ENCODE measurements at places on chromosomes 16 and 17.

- peak; percentile 24 for DNase-seq
Measured at GRCh38 chr17:28916302-28916934, 13.5 kb upstream of the DHRS13 start.

DNA sequence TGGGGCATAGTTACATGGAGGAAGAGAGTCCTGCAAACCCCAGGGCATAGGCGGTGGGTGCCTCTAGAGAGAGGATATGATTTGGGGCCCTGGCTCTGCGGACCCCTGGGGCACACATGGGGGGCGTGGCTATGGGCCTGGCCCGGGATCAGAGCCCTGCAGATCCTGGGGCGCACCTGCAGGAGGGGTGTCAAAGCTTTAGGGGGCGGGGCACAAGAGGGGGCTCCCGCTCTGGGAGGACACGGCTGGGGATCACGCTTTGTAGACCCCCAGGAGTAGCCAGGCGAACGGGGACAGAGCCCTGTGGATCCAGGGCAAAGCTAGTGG, 497 bp downstream of the BCL7C start:
- DNase-seq: no peak

GRCh38 chr17:8563981-8564602, 66.4 kb downstream of the MYH10 start:
- no peak for DNase-seq

- DNase-seq: peak; percentile 68
Measured at GRCh38 chr17:7844292-7845154, 10.3 kb upstream of the TMEM88 start.

DNA sequence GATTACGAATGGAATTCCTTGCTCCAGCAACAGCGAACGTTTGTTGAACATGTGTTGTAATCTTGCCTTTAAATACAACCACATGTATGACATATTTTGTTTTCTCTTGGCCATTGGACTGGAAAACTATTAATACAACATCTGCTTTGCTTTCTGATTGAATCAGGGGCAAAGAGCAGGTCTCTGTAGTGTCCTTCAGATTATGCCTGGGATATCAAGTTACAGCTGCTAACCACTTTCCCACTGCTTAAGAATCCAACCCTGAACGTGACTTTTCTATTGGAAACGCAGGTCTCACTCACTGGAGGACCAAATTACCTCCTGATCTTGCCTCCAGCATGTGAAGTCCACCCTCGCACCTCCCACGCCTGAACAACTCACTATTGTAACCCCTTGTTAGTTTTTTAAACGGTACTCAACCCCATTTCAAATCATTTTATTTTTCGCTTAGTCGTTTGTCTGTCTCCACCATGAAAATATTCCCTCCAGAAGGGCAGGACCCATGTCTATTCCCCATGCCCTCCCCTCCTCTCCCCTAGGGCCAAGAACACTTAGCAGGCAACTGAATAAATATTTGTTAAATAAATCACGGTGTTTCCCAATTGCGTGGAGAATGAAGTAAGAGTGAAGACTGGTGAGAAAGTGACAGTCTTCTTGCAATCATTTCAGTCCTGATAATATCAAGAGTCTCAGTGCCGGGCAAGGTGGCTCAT, 57.4 kb upstream of the MRTFB start:
- DNase-seq: no peak

DNA sequence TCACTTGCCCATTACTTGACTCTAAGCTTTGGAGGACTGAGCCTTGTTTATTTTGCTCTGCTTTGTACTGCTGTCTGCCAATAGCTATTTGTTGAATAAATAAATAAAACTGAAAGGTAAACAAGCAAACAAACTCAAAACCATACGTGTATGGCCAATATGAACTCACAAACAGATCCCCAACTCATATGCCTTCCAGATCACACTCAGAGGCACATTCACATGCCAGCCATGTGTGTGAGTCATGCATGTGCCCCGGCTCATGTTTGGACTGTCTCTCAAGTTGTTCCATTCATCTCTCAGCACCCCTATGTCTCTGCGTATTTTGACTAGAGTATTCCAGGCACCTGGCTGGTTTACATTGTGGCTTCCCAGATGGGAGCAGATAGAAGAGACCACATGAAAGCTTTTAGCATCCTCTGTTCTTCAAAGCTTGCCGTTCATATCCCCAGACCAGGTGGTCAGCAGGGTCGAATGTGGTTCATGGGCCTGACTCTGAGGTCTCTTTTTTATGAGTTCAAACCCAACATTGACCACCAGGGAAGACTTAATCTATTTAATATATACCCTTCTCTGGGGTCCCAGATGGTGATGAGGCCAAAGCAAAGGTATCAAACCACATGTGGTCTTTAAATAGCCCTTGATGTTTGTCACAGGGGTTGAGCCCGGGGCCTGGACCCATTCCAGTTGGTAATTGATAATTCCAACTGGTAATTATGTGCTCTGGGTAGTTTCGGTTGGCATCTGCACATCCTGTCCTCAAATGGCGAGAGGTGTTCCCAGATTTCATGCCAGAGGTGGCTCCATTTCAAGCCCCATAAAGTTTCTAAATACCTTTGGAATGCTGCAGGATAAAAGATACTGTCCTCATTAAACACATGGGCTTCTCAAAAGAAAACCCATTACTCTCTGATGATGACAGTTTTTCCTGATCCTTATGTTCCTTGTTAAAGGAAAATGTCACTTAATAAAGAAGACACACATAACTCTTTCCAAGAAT, 287.3 kb upstream of the MAF start:
- DNase-seq: no peak

DNA sequence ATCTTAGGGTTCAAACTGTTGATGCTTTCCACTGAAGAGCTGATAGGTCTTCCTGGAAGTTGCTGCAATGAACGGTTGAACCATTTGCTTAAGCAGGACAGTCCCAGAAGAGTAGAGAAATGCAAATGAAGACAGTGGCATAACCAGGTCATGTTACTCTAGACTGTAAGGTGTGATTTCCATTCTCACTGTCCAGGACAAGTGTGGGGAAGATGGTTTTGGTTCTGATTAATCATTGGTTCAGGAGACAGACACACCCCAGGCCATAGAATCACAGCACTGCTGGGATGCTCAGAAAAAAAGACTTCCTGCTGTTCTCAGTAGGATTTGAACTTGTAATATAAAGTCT, 34.8 kb upstream of the XYLT2 start:
- DNase-seq: no peak

DNA sequence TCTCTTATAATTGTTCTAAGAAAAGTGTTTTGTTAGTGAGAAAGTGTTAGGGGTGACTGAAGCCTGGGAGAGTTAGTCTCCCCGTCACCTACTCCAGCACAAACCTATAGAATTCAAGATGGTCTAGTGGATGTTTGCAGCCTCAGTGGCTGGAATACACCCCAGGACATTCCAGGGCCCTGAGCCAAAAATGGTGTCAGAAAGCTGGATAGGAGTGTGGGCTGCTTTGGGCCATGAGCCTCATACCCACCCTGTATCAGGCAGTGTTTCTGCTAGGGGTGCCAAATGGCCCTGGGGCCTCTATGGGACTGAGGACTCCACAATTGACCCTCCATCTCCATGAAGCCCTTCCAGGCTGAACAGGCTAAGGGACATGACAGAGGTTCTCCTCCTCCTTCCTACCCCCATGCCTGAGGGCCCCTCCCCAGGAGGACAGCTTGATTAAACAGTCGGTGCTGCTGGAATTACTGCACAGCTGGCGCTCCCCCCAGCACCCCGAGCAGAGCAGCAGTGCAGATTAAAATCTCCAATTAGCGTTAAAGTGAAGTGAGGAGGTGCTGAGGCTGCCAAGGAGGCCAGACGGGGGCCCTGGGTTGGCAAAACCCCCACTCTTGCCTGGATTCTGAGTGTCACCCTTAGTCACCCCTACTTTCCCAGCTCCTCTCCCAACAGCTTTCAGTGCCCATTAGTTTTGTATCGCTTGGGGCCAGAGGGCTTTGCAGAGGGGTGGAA, 59.1 kb downstream of the NEUROD2 start:
- DNase-seq: no peak

GRCh38 chr17:35011671-35012216, 31.4 kb downstream of the LIG3 start:
- no peak for DNase-seq

GRCh38 chr17:8341456-8341855, 1.8 kb downstream of the ODF4 start:
- no peak for DNase-seq

GRCh38 chr16:67865318-67865717, 7.5 kb upstream of the EDC4 start:
- DNase-seq: no peak

- no peak for DNase-seq
Measured at GRCh38 chr17:80769936-80770625, 221.6 kb upstream of the CHMP6 start.

DNA sequence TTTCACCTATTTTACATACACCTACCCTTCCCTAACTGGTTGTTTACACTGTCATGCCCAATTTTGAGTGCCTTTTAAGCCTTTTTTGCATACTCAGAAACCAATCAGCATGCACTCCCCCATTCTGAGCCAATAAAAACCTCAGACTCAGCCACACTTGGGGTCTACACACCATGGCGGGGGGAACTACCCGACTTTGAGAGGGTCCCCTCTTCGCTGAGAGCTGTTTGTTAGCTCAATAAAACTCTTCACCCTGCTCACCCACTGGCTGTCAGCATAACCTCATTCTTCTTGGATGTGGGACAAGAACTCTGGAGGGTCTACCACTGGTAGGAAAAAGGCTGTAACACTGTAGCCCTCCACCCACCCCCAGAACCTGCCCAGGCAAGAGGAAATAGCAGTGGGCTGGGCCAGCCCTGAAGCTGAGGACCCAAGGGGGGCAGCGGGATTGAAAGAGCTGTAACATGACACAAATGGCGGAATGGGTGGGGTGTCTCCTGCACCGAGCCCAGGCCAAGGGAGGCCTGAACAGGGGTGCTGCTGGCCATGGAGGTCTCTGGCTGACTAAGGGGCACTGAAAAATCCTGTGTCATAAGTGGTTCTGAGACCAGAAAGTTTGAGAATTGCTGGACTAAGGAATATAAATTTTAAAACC, 3.0 kb upstream of the FLYWCH2 start:
- DNase-seq: no peak

GRCh38 chr16:10694830-10695229, at the start of gene TEKT5:
TSS of gene TEKT5 (minus strand) at chr16:10694930. CDS start at chr16:10694873, 57 bp downstream.
- no peak for DNase-seq

- no peak for DNase-seq
Measured at GRCh38 chr16:64417711-64418227, 704.1 kb downstream of the CDH11 start.

DNA sequence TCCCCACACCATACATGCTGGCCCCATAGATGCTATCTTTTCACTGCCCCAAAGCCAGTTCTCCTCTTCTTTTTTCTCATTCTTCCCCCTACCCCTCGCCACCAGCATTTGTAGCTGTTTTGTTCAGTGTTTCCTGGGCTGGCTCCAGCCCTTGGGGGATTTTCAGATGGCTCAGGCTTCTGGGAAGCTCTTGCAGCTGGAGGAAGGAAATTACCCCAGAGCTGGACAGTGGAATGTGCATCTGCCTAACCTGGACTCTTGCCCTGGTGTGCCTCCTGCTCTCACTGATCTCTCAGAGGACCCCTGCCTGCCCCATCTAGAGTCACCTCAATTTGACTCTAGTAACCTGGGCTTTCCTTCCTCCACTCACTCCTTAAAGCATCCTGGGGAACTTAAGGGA, 82.8 kb downstream of the MYH13 start:
- no peak for DNase-seq

- no peak for DNase-seq
Measured at GRCh38 chr16:65548470-65548869, 426.6 kb upstream of the CDH11 start.

DNA sequence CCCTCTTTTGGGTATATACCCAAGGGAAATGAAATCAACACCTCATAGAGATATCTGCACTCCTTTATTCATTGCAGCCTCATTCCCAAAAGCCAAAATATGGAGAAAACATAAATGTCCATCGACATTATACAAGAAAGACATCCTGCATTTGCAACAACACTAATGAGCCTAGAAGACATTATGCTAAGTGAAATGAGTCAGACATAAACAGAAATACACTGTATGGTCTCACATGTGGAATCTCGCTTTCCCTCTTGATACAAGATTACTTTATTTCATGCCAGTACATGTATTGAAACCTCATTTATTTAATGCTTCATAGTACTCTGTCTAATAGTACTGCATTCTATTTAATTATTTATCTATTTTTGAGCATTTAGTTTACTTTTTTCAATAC, 157.2 kb downstream of the ZNF18 start:
- no peak for DNase-seq

- no peak for DNase-seq
Measured at GRCh38 chr17:7955414-7956227, 23.6 kb downstream of the CNTROB start.

DNA sequence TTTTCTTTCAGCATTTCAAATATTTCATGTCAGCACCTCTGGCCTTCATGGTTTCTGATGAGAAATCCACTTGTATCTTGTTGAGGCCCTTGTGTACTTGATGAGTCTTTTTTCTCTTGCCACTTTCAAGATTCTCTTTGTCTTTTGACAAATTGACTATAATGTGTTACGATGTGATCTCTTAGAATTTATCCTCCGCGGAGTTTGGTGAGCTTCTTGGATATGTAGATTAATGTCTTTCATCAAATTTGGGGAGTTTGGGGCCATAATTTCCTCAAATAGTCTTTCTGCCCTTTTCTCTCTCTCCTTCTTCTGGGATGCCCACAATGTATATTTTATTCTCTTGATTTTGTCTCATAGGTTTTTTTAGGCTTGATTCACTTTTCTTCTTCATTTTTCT, 96.0 kb downstream of the CHD9 start:
- no peak for DNase-seq

GRCh38 chr17:27860971-27861664, 32.0 kb downstream of the LYRM9 start:
- no peak for DNase-seq

- no peak for DNase-seq
Measured at GRCh38 chr16:79653373-79653891, 52.9 kb upstream of the MAF start.

DNA sequence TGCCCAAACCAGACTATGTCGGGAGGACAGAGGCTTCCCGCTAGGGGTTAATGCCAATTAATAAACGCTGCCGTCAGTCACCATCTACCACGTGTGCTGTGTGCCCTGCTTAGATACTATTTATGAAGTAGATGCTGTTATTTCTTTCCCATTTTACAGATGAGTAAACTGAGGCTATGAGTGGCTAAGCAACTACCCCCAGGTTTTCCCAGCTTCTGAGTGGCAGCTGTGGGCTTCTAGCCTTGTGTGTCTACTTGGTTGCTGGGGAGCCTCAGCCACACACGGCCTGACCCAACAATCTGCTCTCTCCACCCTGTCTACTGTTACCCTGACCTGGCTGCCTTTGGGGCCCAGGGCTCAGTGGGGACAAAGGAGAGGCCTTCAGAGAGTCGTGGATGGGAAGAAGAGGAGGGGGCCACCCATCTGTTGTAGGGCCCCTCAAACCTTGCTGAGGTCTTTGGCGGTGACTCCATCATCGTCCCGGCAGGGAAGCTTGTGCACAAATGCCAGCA, 7.1 kb downstream of the GIT1 start:
- DNase-seq: no peak

DNA sequence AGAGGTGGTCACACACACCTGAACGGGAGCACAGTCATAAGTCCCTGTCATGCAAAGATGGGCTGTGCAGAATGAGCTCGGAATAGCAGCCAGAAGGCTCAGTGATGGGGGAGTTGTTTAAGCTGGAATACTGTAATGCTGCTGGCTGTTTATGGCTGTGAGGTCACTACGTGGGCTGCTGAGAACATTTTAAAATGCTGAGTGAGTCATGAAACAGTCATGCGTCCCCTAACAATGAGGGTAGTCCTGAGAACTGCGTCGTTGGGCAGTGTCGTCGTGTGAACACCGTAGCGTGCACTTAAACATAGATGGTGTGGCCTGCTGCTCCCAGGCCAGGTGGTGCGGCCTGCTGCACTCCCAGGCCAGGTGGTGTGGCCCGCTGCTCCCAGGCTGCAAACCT, 39.7 kb downstream of the TBCD start:
- no peak for DNase-seq

GRCh38 chr17:33914125-33914524, 341.0 kb upstream of the CCL2 start:
- no peak for DNase-seq
